ENCODE measurements at places on chromosomes 11 and 22.

DNA sequence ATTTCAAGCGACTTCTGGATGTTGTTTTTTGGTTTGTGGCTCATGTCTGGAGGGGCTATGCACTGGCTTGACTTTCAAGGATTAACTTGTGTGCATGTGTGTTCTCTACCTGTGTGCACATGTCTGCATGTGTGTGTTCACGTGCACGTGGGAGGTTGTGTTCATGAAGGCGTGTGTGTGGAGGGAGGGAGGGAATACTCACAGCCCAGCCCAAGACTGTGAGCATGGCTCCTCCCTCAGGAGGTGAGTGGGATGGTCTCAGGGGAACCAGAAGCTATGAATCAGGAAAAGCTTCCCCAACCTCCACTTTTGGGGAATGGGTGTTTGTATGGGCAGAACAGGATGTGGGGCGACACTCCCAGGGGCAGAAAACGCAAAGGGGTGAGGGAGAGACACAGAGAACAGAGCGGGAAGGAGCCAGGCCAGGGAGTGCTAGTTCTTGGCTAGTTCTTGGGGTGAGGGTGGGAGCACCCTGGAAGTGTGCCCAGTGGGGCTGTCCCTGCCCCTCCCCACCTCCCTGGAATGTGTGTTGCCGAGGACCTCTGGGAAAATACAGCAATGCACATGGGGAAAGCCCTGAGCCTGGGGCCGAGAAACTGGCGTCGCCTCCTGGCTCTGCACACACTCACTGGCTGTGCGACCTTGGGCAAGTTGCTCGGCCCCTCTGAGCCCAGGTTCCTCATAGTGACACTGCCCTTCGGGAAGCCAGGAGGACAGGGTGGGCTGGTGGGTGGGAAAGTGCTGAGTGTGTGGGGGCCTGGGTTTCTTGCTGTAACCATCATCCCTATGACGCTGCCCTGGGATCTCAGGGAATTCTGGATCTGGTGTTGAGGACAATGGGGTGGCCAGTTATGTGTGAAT, 16.9 kb upstream of the ALX4 start:
- DNase-seq, result no peak

DNA sequence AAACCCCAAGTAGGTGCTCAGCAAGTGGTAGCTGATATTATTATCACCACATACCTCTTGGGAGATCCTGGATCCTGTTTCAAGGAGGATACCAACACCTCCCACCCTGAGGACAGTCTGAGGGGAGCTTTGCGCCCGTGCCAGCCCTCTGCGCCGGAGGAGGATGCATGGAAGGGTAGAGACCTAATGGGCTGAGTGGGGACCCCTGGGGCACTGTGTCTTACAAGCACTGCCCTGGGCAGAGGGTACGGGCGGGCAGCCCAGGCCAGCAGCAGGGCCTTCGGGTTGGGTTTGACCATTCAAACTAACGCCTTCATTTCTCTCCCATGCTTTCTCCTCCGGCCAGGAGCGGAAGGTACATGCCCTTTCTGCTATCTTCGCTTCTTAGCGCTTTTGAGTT, 26.3 kb downstream of the MYBPC3 start:
- no peak for DNase-seq

DNA sequence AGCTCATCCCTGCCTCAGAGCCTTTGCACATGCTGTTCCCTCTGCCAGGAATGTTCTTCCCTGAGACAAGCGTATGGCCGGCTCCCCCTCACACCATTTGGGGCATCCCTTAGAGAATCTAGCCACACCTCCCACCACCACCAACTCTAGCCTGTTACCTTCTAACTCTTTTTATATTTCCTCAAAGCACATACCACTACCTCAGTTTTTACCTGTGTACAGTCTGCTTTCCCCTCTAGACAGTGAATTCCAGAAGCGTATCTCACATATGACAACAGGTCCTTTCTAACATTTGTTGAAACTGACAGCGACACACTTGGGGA, 75.1 kb upstream of the ARFGAP3 start:
- DNase-seq, result no peak

DNA sequence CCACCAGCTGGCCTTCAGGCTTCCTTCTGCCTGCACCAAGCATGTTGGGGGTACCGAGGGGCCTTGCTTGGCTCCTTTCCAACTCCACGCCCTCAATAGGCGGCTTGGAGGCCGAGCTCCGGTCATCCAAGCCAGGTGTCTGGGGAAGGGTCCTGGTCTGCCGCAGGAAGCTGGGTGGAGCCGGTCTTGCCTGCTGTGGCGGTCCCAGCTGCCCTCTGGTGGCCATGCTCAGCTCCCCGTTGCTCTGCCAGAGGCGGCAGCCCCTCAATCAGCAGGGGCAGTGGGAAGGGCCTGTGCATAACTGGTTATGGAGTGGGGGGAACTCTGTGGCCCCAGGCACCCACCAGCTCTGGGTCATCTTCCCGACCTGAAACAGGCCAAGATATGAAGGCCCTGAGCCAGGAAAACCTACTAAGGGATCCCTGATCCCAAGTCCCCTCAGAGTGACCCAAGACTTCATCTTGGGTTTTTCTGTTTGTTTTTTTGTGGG, 3.2 kb downstream of the ARVCF start:
- peak; percentile 46 for DNase-seq

DNA sequence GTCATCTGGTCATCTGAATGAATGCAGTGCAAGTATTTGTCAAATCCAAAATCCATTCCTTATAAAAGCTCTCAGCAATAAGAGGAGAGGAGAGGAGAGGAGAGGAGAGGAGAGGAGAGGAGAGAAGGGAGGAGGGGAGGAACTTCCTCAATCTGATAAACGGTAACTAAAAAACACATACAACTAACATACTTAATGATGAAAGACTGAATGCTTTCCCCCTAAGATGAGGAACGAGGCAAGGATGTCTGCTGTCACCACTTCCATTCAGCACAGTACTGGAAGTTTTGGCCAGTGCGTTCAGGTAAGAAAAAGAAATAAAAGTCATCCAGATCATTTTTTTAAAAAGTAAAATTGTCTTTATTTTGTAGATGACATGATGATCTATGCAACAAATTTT, 80.4 kb downstream of the CD82 start:
- DNase-seq, result no peak

DNA sequence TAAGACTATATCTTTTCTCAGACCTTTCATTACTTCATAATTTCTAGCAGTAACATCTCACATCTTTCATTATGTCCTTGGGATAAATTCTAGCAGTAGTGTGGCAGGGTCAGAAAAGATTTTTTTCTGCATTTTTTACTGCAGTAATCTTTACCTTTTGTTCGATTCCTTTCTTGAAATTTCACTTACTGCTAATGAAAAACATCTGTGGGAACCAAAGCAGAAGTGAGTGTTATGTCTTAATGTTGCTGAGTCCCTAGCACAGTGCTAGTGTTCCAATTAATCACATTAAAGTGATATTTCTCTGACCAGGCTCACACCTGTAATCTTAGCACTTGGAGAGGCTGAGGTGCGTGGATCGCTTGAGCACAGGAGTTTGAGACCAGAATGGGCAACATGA, 123.6 kb downstream of the EHF start:
- peak; percentile 38 for DNase-seq

GRCh38 chr11:70551351-70552166, 153.2 kb downstream of the CTTN start:
- DNase-seq, result no peak
